CD8-positive, alpha-beta memory T cell (primary cell): ENCODE measurements at places on chromosomes 11 and 22. TPM values are rescaled to one million over a fixed set of nuclear protein-coding genes. Genes with fewer than 3 reads are reported as not detected.

DNA sequence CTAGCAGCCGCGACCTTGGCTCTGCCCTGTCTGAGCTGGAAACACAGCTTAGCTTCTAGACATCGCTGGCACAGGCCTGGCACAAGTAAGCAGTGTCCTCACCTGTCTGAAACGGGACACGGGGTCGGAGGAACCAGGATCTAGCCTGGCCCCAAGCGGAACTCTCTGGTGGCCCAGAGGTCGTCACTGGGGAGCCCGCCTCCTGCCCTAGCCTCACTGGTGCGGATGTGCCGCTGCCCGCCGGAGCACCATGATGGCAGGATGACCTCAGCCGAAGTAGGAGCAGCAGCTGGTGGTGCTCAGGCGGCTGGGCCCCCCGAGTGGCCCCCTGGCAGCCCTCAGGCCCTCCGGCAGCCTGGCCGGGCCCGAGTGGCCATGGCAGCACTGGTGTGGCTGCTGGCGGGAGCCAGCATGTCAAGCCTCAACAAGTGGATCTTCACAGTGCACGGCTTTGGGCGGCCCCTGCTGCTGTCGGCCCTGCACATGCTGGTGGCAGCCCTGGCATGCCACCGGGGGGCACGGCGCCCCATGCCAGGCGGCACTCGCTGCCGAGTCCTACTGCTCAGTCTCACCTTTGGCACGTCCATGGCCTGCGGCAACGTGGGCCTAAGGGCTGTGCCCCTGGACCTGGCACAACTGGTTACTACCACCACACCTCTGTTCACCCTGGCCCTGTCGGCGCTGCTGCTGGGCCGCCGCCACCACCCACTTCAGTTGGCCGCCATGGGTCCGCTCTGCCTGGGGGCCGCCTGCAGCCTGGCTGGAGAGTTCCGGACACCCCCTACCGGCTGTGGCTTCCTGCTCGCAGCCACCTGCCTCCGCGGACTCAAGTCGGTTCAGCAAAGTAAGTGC lies 871 bp downstream of the SLC35E4 start:
- H3K4me1 ChIP-seq = peaks cover 35% of the 10 kb centered on the region
- no peaks in the 10 kb centered on the region for H3K36me3 ChIP-seq
- H3K27me3 ChIP-seq = no peaks in the 10 kb centered on the region
- peak; percentile 3 for DNase-seq
- H3K27ac ChIP-seq = peak overlapping the region; percentile 64

DNA sequence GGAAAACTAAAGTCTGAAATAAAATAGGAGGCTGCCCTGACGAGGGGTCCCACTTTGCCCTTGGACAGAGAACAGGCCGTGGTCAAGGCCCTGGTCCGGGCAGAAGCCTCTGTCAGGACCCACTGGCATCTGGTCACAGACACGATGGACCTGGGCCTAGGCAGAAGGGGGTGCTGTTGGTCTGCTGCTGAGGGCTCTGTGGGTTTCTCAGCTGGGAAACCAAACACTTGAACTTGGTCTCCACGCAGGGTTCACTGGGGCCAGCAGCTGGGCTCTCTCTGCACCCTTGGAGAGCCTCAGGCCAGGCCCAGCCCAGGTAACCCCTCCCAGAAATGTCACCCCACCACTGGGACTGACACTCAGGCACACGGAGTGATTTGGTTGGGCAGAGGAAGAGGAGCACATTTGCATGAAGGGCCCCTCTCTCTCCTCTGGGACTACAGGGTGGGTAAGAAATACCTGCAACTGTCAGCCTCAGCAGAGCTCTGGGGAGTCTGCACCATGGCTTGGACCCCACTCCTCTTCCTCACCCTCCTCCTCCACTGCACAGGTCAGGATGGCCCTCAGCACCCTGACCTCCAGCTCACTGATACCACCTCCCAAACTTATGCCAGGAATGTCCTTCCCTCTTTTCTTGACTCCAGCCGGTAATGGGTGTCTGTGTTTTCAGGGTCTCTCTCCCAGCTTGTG lies 48.1 kb upstream of the TOP3B start:
- no peak for DNase-seq
- H3K4me3 ChIP-seq = no peak overlapping the region
- H3K36me3 ChIP-seq = no peaks in the 10 kb centered on the region
- H3K27ac ChIP-seq = no peak overlapping the region
- H3K4me1 ChIP-seq = no peaks in the 10 kb centered on the region

GRCh38 chr11:129375751-129376657 lies at the start of gene BARX2:
Gene BARX2, plus strand, starts transcription at chr11:129375848. Its CDS starts 188 bp downstream, at chr11:129376036.
- no peak for DNase-seq
- no peak within 1 kb of the TSS for H3K4me3 ChIP-seq
- H3K27ac ChIP-seq = no peak within 1 kb of the TSS
- H3K36me3 ChIP-seq = no peaks in the 10 kb centered on the region
- H3K4me1 ChIP-seq = no peaks in the 10 kb centered on the region

DNA sequence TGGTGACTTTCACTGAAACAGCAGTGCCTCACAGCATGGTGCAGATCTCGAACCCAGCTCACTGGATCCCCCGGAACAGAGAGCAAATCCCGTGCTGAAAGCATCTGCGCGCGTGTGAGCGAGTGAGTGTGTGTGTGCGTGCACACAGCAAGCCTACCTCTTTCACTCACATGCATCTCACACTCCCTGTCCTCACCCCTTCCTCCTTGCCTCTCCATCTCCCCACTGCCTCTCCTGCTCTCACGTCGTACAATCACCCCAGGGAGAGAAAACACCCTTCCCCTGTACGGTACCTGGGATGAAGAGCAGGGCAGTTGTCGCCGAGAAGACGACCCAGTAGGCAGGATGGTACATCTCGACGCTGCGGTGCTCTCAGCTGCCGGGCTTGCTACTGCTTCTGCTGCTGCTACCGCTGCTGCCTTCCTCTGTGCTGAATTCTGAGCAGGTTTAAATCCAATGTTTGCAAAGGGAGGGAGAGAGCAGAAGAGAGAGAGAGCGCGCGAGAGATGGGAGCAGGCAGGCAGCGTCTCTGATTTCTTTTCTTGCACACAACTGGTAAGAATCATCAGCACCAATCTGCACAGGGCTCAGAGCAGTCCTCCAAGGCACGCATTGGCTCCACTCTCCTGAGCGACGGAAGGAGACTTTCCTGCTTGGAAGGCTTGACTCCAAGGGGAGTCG lies at the start of gene OPCML:
OPCML (minus strand) TSS at position 531 of the 681 bp plus-strand sequence.
- no peaks in the 10 kb centered on the region for H3K4me1 ChIP-seq
- H3K4me3 ChIP-seq = no peak within 1 kb of the TSS
- H3K27me3 ChIP-seq = no peaks in the 10 kb centered on the region
- no peak for DNase-seq

GRCh38 chr11:48123254-48123875 lies 93.2 kb upstream of the OR4B1 start:
- DNase-seq = no peak
- H3K27me3 ChIP-seq = no peaks in the 10 kb centered on the region
- H3K4me3 ChIP-seq = no peak overlapping the region

DNA sequence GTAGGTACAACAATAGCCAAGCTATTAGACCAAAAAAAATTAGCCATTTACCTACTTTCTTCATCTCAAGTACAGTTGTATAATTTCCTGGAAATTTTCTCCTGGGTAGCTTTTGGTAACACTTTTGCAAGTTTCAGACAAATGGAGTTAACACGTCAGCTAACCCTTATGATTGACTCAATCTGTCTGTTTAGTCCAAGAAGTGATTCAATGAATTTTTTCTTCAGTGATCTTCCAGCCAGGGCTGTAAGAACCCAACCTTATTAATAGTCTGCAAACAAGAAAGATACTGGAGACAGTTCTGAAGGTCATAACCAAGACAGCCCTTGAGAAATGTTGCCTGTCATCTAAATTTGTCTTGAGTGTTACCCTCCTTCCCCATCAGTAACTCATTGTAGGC lies 30.1 kb upstream of the FIBIN start:
- DNase-seq = no peak
- no peak overlapping the region for H3K27ac ChIP-seq
- no peaks in the 10 kb centered on the region for H3K27me3 ChIP-seq

GRCh38 chr22:42243802-42244060 lies 26.7 kb downstream of the TCF20 start:
- H3K4me3 ChIP-seq = no peak overlapping the region
- no peaks in the 10 kb centered on the region for H3K27me3 ChIP-seq
- H3K36me3 ChIP-seq = no peaks in the 10 kb centered on the region
- no peaks in the 10 kb centered on the region for H3K4me1 ChIP-seq
- no peak overlapping the region for H3K27ac ChIP-seq
- DNase-seq = no peak

DNA sequence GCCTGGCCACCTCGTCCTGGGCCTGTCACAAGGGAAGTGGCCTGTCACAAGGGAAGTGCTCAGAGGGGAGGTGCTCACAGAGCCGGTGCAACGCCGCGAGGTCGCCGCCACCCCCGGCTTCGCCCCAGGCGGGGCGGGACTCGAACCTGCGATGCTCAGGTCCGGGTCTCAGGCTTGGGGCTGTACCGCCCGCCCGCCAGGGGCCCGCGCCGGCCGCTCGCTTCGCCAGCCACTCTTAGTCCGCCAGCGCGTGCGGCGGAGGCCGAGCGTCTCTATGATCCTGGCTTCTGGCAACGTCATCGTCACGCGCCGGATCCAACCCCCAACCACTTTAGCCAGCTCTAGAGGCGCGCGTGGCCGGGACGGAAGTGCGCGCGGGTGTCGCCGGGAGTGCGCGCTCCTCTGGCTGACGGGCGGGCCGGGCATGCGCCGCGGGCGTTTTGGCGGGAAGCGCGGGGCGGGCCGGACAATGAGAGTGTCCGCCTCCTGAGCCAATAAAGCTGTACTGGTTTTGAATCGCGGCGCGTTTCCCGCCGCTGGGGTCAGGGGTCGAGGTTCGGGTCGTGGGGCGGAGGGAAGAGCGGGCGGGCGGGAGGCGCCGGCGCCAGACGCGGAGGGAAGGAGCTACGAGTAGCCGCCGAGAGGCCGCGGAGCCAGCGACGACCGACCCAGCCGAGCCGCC lies at the start of gene TRMT2A:
TRMT2A (minus strand) TSS at position 276 of the 682 bp plus-strand sequence. CDS start 320 bp downstream, outside the sequence.
- peaks cover 56% of the 10 kb centered on the region for H3K36me3 ChIP-seq
- H3K27me3 ChIP-seq = no peaks in the 10 kb centered on the region
- H3K4me1 ChIP-seq = peaks cover 36% of the 10 kb centered on the region
- H3K27ac ChIP-seq = peak within 1 kb of the TSS; percentile 95

GRCh38 chr22:33821290-33821689 lies 99.0 kb downstream of the LARGE1 start:
- no peak overlapping the region for H3K27ac ChIP-seq
- H3K4me1 ChIP-seq = no peaks in the 10 kb centered on the region
- DNase-seq = no peak
- H3K4me3 ChIP-seq = no peak overlapping the region
- H3K27me3 ChIP-seq = no peaks in the 10 kb centered on the region
- H3K36me3 ChIP-seq = no peaks in the 10 kb centered on the region

- no peaks in the 10 kb centered on the region for H3K36me3 ChIP-seq
- no peak overlapping the region for H3K27ac ChIP-seq
- no peak for DNase-seq
- no peak overlapping the region for H3K4me3 ChIP-seq
- H3K27me3 ChIP-seq = no peaks in the 10 kb centered on the region
- H3K4me1 ChIP-seq = peaks cover 4% of the 10 kb centered on the region
Measured at GRCh38 chr11:126485021-126485792, 129.7 kb downstream of the ST3GAL4 start.

- no peaks in the 10 kb centered on the region for H3K27me3 ChIP-seq
- H3K4me3 ChIP-seq = no peak overlapping the region
- no peak for DNase-seq
- H3K36me3 ChIP-seq = no peaks in the 10 kb centered on the region
- H3K4me1 ChIP-seq = no peaks in the 10 kb centered on the region
Measured at GRCh38 chr22:23029521-23030228, 40.6 kb upstream of the GNAZ start.

GRCh38 chr11:62958547-62959421 lies 26.0 kb downstream of the SLC22A6 start:
- H3K27me3 ChIP-seq = no peaks in the 10 kb centered on the region
- H3K27ac ChIP-seq = no peak overlapping the region
- no peak for DNase-seq
- H3K4me1 ChIP-seq = no peaks in the 10 kb centered on the region

DNA sequence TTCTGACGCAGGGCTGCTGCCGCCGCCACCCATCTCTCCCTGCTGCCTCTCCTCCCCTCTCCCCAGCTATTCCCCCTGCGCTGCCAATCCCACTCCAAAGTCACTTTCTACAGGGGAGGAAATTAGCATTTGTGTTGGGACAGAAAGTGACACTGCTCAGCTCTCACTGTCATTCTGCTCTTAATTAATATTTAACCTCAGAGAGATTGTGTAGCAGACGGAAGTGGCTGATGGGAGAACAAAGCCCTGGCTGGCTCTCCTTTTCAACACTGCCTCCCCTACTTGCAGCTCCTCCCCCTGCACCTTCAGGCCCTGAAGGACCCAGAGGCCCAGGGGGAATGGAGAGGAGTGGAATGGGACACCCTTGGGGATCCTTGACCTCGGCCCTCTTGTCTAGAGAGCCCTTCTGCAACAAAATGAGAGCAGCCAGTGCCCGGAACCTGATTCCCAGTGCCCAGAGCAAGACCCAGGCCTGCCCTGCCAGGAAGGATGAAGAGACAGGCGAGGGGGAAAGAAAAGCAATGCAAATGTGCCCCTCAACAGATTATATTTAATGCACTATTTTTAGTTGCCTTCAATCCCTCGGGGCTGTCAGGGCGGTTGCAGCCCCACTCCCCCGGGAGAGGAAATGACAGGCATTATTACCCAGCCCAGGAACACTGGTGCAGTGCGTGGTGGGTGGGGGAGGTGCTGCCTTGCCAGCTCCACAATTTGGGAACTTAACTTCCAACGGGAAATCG lies 14.6 kb upstream of the NRGN start:
- no peak overlapping the region for H3K4me3 ChIP-seq
- H3K27me3 ChIP-seq = peaks cover 3% of the 10 kb centered on the region
- DNase-seq = no peak
- no peaks in the 10 kb centered on the region for H3K4me1 ChIP-seq
- H3K36me3 ChIP-seq = no peaks in the 10 kb centered on the region

GRCh38 chr22:36922105-36922608 lies 8.7 kb downstream of the CSF2RB start:
- no peaks in the 10 kb centered on the region for H3K27me3 ChIP-seq
- H3K36me3 ChIP-seq = no peaks in the 10 kb centered on the region
- DNase-seq = no peak
- H3K4me1 ChIP-seq = no peaks in the 10 kb centered on the region

DNA sequence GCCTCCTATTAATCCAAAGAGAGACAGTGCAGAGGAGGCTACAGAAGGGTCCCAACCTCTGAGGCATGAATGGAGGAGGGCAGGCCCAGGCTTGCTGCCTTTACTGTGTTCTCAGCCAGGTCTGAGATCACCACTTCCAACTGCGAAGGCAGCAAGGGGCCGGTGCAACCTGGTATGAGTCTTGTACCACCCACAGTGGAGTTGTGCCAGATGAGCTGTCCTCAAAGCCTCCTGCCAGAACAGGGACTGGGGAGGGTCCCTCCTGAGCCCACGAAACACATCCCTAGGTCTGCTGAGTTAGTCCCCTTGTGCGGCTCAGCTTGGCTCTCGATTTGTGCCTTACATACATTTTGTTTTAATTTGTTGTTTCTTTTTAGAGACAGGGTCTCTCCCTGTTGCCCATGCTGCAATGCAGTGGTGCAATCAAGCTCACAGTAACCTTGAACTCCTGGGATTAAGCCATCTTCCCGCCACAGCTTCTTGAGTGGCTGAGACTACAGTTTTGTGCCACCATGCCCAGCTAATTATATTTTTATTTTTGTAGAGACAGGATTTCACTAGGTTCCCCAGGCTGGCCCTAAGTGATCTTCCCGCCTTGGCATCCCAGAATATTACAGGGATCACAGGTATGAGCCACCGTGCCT lies 9.3 kb downstream of the MIF start:
- H3K4me1 ChIP-seq = no peaks in the 10 kb centered on the region
- no peak overlapping the region for H3K4me3 ChIP-seq
- H3K36me3 ChIP-seq = no peaks in the 10 kb centered on the region
- H3K27ac ChIP-seq = no peak overlapping the region

The OR10D3 gene
- total RNA-seq = not detected

The NDUFC2 gene
- 220 TPM for total RNA-seq

The DBX1 gene
- not detected for total RNA-seq

The CRYBB3 gene
- total RNA-seq = 0.47 TPM

The TAF10 gene
- total RNA-seq = 173 TPM

The NPTXR gene
- total RNA-seq = 5.9 TPM
